Central memory CD4-positive, alpha-beta T cell (primary cell): ENCODE measurements at places on chromosomes 16 and 17.

GRCh38 chr16:2003827-2004641, 5.6 kb downstream of the ZNF598 start:
- peak; percentile 81 for DNase-seq

DNA sequence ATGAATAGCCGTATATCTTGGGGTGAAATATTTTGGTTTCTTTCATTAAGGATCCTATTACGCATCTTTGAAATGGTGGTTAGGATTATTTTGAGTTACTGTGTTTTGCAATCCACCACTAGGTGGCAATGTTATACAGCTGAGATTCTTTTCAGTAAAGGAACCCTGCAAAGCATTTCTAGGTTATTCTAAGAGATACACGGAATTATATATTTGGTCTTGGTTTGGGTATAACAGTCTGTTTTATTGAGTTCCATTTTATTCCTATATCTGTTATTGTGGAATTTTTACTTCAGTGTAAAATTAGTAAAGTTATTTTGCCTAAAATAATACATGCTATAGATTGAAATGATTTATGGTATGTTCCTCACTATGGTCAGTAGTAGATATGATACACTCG, 62.9 kb upstream of the CPHXL start:
- peak; percentile 7 for DNase-seq

GRCh38 chr17:39194985-39195524, 2.4 kb downstream of the CACNB1 start:
- no peak for DNase-seq

- DNase-seq: no peak
Observed at GRCh38 chr16:86082418-86083030, 183.6 kb downstream of the IRF8 start.

DNA sequence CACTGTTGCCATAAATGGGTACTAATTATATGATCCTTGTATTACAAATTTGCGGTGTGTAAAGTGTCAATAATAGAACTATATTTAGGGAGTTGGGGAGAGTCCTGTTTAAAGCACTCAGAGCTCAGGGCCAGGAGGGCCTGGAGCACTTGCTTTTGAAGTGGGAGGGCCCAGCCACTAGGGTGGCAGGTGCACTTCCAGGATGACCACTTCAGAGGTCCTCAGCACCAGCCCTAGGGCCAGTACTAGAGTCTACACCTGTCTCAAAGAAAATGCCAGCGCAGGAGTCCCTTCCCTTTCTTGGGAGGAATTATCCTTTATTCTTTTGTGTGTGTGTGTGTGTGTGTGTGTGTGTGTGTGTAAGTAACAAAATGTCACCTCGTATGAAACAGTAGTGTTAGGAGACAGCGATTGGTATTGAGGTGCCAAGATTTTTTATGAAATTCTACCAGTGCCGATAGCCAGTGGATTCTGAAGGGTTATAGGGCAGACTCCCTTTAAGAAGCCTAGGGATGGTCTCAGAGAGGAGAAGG, 31.9 kb downstream of the MYO18A start:
- DNase-seq: no peak
